ENCODE measurements at places on chromosomes 5 and 9.
A peak's percentile ranks its signal among the peaks of the same experiment; 100 is the strongest.

- DNase-seq: no peak
These were observed 8.0 kb upstream of the UBAC1 start for GRCh38 chr9:135969064-135969683.

DNA sequence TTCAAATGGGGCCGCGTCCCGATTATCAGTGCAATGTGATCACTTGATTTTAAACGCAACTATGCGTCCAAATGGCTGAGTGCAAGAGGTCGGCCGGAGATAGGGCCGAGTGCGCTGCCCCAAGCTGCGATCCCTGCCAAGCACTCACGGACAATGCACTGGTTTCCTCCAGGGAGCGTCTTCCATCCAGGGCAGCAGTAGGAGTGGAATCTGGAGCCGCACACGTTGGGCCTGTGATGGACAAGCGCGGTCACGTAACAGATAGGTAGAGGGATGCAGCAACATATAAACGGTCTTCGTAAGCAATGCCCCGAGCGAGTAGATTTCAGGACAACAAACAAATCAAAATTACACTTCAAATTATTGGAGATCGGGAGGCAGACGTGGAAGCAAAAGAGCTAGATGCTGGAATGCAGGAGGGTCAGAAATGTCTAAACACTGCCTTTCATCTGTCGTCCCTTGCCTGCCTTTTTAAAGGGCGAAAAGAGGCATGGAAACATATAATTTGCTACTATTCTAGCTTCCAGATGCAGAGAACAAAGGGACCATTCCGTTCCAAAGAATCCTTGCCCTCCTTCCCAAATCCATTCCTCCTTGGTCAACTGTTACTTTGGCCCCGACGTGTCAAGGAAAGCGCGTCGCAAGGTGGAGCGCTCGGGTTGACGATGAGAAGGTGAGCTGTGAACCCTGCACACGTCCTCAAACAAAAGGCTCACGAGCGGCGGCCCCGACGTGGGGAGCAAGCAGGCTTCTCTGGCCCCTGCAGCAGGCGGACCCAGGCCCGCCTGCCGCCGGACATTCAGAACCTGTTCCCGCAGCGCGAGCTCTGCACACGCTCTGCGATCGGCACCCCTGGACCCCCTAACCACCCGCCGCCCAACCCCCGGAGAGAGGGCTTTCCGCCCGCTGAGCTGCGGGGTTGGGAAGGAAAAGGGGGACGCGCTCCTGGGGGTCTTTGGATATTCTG lies 1.5 kb downstream of the FBN2 start:
- DNase-seq: no peak

DNA sequence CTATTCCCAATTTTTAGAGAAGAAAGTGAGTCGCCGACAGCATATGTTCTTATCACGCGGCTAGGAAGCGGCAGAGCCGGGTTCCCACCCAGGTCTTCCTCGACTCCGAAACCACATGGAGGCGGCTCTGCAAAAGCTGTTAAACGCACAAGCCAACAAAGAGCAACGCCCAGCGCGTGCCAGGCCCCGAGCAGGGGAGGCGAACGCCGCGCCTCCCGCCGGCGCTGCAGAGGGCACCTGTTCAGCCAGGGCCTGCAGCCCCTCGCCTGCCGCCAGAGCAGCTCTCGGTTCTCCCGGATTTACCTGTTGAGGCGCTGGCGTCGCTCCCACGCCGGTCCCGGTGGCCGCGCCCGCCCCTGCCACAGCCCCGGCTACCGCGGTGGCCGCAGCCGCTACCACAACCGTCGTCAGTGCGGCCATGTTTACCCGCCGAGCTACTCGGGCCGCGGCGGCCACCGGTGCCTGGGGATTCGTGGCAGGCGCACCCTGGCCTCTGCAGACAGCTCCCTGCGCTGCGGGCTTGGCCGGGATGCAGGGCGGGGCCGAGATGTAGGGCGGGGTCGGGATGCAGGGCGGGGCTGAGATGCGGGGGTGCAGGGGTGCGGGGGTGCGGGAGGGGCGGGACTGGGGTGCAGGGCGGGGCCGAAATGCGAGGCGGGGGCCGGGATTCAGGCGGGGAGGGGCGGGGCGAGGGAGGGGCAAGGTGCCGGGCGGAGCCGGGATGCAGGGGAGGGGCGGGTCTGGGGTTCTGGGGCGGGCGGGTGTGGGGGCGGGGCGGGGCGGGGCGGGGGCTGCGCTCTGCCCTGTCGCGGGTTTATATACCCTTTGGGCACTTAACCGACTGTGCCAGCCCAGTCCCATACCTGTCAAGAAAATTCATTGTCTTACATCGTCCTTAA lies at the start of gene CCDC112:
CCDC112 (minus strand) TSS at position 531 of the 899 bp plus-strand sequence; CDS start at position 420, 111 bp downstream.
- peak; percentile 70 for DNase-seq

- DNase-seq: no peak
These were observed 817 bp downstream of the GAPVD1 start for GRCh38 chr9:125262294-125262991.

DNA sequence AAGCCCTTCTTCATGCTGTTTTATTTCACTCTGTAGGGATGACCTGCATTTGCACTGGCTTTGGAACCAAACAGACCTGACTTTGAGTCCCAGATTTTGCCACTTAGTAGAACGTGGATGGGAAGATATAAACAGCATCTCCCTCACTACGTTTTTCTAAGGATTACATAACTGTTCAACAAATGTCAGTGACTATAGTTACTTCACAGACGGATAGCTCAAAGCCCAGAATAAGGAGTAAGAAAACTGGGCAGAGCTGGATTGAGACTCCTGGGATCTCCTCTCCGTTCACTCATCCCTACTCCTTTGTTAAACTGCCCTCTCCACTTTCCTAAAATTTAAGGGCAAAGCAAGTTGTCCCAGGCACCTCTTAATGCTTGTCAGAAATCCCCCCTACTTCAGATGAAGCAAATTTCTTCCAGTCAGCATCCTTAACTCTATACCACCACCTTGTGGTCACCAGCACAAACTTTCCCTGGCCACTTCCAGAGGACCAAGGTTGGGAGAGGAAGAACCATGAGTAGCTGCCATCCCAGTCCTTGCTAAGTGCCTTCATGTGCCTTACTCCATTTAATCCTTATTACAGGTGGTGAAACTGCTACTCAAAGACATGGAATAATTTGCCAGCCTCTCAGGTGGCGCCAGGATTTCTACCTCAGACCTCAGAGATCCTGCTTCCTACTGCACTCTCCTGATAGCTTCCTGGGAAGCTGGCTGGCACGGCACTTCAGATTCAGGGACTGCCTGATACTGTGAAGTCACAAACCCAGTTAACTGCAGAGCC lies 38.4 kb downstream of the EGR1 start:
- no peak for DNase-seq

DNA sequence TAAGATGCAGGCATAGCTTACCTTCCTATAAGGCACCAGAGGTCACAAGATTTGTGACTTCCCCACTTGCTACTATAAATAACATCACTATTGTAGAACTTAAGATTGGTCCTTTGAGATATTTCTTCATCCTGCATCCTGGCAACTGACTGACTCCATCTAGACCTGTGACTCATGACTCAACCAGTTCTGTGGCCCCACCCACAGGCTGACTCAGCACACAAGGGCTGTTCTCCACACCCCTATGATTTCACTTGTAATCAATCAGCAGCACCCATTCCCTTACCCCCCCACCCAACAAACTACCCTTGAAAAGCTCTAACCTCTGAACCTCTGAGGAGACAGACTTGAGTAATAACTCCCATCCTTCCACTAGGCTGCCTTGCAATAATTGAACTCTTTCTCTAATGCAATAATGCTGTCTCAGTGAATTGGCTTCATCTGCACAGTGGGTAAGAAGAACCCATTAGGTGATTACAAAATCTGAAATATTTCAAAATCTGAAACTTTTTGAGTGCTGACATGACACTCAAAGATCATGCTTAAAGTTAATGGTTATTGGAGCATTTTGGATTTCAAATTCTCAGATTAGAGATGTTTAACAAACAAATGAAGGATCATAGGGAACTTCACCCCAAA lies 296.7 kb downstream of the ARL15 start:
- peak; percentile 5 for DNase-seq

- DNase-seq: no peak
These were observed 831.8 kb downstream of the TAF11L14 start for GRCh38 chr5:18465833-18466681.

- DNase-seq: no peak
These were observed 25.9 kb upstream of the TESK1 start for GRCh38 chr9:35579130-35579529.

GRCh38 chr9:35954942-35955546 lies 2.9 kb downstream of the OR2S2 start:
- no peak for DNase-seq

DNA sequence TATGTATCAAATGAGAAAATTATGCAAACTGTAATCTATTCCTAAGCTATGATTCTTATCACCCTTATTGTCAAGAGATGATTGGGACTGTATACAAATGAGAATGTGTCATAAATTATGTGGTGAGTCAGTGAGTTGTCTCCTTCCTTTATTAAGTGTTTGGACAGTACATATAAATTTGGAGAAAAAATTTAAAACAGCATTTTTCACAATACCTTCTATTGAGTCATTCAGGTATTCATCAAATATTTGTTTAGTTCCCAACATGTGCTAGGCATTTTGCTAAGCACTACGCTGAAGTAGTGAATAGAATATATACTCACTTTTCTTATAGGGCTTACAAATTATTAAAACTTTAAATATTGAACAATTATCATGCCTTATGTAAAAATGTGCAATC lies 36.3 kb upstream of the PTPRD start:
- DNase-seq: no peak

DNA sequence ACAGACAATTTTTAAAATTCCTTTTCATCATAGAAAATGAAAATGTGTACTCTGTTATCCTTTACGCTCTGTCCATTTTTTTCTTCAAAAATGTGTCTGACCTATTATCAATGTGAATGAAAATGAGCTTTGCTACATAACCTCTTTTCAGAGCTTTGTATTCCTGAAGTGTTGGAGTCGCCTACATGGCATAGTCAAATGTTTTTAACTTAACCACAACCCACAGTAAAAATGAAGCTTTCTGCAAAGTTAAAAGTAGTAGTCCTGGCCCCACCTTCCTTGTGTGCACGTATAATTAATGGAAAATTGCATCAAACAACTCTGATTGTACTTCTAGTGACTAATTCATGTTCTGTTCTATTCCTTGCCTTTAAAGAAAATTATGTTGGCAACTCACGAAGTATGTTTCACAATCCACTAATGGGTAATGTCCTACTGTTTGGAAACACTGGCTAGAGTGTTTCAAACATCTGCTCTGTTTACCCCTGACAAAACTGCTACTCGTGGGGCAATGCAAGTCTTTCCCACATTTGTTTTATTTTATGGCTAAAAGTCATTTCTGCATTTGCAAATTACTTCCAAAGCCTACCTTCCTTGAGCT lies 18.6 kb upstream of the PSAT1 start:
- no peak for DNase-seq

DNA sequence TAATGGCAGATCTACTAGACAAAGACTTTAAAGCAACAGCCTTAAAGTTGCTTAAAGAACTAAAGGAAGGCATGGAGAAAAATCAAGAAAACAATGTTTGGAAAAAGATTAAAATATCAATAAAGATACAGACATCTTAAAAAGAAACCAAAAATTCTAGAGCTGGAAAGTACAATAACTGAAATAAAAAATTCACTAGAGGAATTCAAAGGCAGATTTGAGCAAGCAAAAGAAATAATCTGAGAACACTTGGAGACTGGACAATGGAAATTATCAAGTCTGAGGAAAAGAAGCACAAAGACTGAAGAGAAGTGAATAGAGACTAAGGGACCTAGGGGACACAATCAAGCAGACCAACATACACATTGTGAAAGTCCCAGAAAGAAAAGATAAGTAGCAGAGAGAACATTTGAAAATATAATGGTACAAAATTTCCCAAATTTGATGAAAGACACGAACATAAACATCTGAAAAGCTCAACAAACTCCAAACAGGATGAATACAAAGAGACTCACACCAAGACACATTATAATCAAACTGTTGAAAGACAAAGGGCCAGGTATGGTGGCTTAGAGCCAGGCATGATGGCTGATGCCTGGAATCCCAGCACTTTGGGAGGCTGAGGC lies 26.3 kb downstream of the SIL1 start:
- DNase-seq: no peak

DNA sequence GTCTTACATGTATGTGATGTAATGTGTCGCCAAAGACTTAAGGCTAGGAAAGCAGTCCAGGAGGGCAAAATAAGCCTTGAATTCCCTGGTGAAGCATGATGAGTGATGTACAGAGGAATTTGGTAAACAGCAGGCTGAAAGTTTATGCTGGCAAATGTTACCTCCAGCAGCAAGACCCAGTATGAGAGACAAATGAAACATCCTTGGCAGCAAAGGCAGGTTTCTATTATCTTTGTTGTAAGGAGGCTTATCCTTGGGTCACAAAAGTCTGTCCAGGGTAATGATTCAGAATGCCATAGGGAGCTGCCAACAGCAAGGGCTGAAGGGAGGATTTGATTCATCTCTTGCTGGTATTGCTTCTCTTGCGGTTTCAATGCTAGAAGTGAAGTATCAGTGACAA lies 75.9 kb upstream of the HTR4 start:
- no peak for DNase-seq

DNA sequence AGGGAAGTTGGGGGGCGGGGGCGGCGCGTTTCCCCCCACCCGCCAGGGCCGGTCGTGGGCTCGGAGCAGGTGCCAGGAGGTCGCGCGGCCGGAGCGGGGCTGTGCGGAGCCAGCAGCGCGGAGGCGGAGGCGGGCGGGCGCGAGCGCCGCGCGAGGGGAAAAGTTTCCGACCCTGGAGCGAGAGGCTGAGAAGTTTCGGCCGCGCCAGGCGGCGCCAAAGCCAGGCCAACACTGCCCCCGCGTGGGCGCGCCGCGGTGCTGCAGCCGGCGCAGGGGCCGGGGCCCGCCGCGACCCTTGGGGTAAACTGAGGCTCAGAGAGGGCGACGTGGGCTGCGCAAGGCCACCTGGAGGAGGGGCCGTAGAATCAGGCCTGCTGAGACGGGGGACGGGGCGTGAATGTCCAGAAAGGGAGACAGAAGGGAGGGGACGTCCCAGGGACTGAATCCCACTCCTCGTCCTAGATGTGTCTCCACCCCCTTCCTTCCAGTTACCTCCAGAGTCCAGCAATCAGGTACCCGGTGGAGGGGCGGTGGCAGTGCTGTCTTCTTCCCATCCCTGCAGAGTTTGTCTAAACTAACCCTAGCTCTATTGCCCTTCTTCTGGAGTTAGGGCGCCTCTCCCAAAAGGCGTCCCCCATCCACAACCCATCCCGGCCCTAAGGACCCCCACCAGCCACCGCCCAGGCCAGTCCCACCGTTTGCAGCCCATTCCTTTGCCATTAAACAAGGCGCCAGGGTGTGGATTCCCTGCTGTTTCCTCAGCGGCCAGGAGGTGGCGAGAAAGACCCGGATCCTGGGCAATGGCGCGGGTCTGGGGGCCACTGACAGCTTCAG lies 10.2 kb downstream of the C9orf50 start:
- peak; percentile 65 for DNase-seq

- no peak for DNase-seq
These were observed 7.6 kb downstream of the SEC16A start for GRCh38 chr9:136474974-136475865.

GRCh38 chr5:132067451-132067850 lies 6.1 kb upstream of the CSF2 start:
- no peak for DNase-seq

- DNase-seq: no peak
These were observed 14.6 kb downstream of the IL33 start for GRCh38 chr9:6230037-6230780.
